ELR (cell line): ENCODE measurements at places on chromosomes 12 and 14.

GRCh38 chr12:96221391-96221790 is 27.2 kb downstream of the ELK3 start:
- DNase-seq: no peak

DNA sequence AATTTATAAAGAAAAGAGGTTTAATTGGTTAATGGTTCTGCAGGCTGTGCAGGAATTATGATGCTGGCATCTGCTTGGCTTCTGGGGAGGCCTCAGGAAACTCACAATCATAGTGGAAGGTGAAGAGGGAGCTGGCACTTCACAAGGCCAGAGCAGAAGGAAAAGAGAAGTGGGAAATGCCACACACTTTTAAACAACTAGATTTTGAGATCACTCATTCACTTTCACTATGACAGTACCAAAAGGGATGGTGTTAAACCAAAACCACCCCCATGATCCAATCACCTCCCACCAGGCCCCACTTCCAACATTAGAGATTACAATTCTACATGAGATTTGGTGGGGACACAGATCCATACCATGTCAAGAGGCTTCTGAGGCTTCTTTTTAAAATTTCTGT is 62.6 kb downstream of the SLC38A4 start:
- no peak for DNase-seq

DNA sequence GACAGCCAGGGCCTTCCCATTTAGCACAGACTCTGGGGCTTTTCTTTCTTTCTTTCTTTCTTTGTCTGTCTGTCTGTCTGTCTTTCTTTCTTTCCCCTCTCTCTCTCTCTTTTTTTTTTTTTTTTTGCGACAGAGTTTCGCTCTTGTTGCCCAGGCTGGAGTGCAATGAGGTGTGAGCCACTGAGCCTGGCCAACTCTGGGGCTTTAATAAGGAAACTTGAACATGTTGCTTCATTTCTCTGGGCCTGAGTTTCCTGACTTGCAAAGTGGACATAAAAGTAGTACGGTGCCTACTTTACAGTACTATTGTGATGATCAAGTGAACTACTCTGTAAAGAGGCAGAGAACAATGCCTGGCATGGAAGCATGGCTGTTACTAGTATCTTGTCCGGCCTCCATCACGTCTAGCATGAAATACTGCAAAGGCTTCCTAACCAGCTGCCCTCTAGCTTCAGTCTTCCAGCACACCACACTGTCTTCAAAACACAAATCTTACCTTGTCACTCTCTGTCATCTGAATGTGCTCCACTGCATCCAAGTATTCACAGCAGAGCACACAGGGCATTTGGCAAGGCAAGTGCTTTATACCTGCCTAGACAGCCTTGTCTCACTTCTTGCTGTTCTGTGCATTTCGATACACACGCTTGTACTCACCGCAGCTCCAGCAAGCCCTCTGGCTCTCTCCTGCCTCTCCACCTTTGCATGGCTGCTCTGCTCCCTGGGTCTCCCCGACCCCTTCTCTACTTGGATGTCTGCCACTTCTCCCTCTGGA is 96.7 kb downstream of the IRF2BPL start:
- no peak for DNase-seq

- no peak for DNase-seq
These were observed 62.9 kb downstream of the RFX4 start for GRCh38 chr12:106645465-106646330.

DNA sequence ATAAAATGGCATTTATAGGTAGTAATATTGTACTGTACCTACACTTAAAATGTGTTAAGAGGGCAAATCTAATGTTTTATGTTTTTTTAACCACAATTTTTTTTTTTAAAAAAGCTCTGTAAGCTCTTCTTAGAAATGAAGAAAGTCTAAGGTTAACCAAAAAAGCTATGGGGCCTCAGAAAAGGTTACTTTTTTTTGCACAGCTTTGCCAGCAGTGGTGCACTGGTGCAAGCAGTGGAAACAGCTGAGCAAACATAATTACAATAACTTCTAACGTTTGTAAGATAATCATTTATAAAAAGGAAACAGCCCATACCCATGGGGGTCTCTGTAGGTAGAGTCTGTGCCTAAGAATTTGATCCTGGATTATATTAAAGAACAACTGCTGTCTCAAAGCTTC is 85.1 kb upstream of the NID2 start:
- DNase-seq: no peak

- DNase-seq: peak; percentile 47
These were observed 17.4 kb downstream of the TIMELESS start for GRCh38 chr12:56431850-56432249.

GRCh38 chr14:67133144-67133543 is 56.1 kb upstream of the GARIN2 start:
- no peak for DNase-seq
